Kidney tubule cell (primary cell): ENCODE measurements at places on chromosomes 6 and 20.

DNA sequence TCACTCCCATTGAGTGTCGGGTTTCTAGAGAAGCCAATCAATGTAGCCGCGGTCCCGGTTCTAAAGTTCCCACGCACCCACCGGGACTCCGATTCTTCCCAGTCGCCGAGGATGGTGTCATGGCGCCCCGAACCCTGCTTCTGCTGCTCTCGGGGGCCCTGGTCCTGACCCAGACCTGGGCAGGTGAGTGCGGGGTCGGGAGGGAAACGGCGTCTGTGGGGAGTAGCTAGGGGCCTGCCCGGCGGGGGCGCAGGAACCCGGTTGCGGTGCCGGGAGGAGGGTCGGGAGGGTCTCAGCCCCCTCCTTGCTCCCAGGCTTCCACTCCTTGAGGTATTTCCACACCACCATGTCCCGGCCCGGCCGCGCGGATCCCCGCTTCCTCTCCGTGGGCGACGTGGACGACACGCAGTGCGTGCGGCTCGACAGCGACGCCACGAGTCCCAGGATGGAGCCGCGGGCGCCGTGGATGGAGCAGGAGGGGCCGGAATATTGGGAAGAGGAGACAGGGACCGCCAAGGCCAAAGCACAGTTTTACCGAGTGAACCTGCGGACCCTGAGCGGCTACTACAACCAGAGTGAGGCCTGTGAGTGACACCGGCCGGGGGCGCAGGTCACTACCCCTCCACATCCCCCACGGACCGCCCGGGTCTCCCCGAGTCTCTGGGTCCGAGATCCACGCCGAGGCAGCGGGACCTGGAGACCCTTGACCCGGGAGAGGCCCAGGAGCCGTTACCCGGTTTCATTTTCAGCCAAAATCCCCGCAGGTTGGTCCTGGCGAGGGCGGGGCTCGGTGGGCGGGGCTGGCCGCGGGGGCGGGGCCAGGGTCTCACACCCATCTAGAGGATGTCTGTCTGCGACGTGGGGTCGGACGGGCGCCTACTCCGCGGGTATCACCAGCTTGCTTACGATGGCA lies 35.2 kb upstream of the HLA-G start:
- DNase-seq = peak; percentile 61

DNA sequence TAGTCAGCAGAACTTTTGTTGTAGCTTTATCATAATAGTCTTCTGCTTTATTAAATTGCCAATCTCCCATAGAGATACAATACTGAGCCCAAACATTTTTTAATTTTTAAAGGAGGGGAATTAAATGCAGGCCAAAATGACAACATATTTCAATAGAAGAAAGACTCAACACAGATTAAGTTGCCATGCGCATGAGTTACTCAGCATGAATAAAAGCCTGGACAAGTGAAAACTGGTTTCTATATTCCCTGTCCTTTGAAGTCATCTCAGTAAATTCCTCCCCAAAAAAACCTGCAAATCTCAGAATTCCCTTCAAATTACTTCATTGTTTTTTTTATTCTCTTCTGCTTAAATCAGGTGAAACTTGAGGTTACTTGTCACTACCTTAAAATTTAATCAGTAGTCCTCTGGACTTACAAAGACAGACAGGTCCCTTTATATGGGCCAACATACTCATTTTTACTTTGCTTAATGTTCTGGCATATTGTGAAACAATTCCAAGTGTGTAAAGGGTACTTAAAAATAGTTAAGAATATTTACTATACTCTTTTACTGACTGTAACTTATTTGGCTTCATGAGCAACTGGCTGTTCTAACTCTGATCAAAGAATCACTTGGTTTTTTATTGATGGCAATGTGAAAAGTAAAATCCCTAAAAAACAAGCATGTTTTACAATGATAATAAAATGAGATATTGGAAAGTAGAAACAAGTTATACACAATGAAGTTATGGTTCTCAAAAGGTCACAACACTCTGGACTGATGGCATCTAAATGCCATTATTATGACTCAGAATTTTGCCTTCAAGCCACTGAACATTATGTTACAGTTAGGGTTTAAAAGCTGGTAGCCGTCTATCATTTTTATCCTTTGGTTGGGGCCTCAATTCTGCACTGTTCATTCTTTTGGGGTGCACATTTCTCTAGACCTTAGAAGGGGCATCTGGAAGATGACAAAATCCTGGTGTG lies 49.9 kb upstream of the COL21A1 start:
- peak; percentile 26 for DNase-seq

GRCh38 chr6:14317387-14317970 lies 199.9 kb downstream of the CD83 start:
- no peak for DNase-seq

GRCh38 chr20:40676491-40677269 lies 12.4 kb downstream of the MAFB start:
- no peak for DNase-seq

DNA sequence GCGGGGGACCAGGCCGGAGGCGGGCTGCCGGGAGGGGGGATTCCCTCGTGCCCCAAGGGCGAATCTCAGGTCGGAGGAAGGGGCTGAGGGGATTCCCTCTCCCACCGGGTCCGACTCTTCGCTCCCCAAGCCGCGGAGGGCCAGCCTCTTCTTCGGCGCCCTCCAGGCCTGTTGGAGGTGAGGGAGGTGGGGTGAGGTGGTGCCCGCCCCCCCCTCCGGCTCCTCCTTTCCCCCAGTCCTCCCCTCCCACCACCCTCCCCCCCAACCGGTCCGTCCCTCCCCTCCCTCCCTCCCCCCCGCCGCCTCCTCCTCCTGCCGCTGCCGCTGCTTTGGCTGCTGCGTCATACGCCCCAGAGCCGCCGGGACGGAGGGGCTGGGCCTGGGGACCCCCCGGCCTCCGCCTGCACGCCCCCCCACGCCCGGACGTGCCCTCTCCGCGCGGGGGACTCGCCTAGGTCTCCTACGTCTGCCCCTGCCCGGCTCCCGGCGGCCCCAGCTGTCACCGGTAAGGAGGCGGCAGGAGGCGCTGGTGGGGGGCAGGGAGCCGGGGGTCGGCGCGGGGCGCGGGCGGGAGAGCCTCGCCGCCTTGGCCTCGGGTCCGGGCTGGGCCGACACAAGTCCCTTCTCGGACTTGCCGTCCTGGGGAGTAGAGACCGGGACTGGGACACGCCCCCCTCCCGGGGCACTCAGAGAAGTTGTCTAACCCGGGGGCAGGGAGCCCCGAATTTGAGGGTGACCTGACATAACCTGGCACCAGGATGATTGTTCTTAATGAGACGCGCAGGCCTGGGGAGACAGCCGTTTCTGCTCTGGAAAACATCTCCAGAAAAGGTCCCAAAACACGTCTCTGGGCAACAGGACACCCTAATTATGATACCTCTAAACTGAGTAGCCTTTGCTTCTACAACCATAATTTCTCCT lies at the start of gene PHF1:
Gene PHF1 (plus strand): TSS at position 304 of the 921 bp plus-strand sequence. CDS start 1,250 bp downstream, outside the sequence.
- DNase-seq = peak; percentile 81

DNA sequence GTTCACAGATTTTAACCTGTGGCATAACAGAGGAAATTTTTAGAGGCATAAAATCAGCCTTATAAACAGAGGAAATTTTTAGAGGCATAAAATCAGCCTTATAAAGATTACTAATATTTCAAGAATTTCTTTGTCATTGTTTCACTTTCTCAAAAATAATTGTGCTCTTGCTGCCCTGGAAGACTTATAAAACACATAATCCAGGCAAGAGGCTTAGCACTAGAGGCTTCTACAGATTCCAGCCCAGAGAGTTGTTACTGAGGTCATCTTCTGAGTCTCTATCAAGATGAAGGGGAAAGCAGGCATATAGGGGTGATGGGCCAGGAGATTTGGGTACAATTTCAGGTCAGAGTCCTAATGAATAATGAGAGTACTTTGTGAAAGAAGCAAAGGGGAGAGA lies 85.7 kb downstream of the RFPL4B start:
- DNase-seq = no peak

DNA sequence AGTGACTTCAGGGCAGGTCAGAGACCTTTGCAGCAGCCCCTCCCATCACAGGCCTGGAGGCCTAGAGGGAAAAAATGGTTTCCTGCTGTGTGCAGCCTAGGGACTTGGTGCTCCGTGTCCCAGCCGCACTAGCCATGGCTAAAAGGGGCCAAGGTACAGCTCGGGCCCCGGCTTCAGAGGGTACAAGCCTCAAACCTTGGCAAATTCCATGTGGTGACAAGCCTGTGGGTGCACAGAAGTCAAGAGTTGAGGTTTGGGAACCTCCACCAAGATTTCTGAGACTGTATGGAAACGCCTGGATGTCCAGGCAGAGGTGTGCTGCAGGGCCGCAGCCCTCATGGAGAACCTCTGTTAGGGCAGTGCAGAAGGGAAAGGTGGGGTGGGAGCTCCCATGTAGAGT lies 34.0 kb downstream of the UBE3D start:
- DNase-seq = no peak

DNA sequence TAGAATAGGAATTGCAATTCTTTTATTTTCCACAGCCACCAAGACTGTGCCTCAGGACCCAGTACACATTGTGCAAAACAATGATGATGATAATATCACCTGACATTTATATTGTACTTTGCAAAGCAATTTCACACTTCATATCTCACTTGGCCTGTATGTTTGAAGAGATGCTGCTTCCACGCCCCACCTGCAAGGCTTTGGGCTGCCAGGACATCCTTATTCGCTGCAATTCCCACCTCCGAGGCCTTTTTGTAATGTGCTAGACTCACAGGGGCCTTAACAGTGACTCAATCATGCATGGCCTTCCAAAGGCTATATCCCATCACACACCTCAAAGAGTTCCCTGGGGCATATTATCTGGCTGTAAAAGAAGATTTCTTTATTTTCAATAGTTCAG lies 200.9 kb downstream of the MYLK4 start:
- DNase-seq = no peak

DNA sequence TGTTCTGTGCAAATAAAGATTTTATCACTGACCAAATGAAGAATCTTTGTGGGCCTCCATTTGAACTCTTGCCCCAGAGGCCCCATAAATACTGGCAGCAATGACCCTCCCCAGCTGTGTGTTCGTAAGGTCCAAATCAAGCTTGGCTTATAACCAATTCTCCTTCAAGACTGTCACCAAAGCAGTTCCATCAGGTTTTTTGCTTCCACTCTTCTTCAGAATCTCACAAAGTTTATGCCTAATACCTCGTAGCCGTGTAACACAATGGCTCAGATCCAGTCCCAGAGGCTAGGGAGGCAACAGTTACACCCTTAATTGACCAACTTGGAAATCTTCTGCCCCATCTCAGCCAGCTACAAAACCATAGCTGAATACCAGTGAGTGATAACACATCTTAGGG lies 120.5 kb downstream of the HIVEP2 start:
- DNase-seq = no peak

GRCh38 chr20:58623579-58624473 lies 27.3 kb upstream of the STX16 start:
- DNase-seq = peak; percentile 92

DNA sequence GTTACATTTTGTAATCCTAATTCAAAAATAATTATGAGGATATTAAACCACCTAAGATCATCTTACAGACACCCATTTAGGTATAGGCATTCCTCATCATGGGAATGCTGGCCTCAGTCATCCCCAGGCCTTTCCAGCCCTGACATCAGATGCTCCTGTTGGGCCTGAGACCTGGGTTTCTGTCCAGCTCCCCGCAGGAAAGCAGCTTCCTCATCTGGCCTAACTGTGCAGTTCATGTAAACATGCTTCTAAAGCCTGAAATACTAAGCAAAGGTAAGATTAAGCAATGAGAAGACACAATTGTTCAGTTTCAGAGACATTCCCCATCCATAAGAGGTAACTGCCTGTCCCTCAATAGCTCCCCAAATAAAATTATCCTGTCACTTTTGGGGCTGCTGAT lies 19.0 kb downstream of the ETV7 start:
- no peak for DNase-seq

DNA sequence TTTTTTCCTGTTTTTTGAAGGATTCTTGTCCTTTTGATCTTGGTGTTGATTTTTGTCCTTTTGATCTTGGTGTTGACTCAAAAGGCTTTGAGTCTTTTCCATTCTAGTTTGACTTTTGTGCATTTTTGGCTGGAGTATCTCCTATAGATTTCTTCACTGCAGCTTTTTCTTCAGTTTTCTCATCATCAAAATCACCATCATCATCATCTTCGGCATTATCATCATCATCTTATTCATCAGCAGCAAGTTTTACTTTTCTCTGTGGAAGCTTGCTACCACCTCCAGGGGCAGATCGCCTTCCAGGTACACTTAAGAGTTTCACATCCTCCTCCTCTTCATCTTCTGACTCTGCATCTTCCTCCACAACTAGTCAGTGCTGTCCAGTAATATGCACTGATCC lies 56.5 kb upstream of the MCHR2 start:
- no peak for DNase-seq

DNA sequence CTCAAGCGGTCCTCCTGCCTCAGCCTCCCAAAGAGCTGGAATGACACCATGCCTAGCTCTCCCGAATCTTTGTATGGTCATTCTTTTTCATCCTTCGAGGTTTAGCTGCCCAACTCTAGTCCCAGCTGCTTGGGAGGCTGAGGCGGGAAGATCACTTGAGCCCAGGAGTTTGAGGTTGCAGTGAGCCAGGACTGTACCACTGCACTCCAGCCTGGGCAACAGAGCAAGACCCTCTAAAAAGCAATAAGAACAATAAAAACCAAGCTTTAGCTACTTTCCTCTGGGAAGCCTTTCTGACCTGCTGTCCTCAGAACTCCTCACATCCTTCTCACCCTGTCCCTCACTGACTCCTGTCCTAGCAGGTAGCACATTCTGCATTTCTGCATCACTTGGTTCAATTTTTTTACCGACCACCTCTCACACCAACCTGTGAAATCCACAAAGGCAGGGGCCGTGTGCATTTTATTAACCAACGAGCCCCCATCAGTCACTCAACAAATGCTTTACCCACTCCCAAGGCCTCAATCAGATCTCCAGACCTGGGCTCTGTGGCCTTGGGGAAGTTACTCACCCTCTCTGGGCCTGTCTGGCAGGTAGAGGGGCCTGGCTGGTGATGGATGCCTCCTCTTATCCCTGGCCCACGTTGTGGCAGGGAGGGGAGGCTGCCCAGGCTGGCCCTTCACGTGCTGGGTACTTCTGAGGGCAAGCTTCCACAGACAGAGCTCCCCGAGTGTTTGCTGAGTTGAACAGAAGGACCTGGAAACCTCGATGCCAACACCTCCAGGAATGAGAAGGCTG lies 14.7 kb upstream of the SRC start:
- no peak for DNase-seq

GRCh38 chr6:2186516-2186915 lies 58.9 kb downstream of the GMDS start:
- no peak for DNase-seq

- DNase-seq = no peak
Observed at GRCh38 chr6:108927927-108928326, 79.7 kb downstream of the ARMC2 start.

DNA sequence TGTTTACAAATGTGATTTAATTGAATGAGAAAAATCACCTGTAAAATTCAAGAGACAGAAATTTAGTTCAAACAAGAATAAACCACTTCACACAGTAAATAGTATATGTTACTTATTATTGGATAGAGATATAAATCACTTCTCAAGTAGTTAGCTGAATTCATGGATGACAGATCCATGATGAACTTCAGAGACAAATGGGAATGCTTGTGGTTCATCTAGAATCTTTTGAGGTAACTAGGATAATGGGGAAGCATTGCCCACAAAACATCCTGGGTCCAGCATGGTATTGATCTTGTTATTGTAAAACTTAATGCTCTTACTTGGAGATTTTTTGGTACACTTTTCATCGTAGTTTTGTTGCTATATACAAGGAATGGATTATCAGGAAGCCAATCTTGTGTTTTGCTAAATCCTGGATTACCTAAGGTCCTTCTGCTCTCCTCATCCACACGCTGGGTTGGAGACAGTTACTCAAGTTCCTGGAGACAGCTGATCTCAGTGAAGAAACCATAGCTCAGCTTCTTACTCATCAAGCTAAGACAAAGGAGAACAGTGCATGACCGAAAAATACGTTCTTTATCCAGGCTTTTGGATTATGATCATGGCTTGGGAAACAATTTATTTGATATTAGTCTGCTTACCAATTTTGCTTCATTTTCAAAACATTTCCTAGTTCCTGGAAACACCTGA lies 142.5 kb upstream of the PREP start:
- no peak for DNase-seq
